ENCODE measurements at places on chromosomes 1 and 21.

DNA sequence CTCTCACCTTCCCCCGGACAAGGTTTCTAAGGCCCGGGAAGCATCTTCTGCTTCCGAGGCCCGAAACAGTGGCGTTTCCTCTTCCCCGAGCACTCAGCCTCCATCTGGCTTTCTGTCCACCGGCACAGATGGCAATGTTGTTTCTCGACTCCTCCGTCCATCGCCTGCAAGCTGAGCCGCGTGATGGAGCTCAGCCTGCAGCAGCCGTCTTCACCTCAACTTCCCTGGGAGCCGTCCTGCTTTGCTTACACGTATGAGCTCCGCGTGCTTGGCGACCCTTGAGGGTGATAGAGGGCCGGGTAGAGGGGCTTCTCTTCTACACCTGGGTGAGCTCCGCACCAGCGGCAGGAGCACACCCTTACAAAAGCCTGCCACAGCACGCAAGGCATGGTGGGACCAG is 80.4 kb downstream of the AJAP1 start:
- DNase-seq: no peak

DNA sequence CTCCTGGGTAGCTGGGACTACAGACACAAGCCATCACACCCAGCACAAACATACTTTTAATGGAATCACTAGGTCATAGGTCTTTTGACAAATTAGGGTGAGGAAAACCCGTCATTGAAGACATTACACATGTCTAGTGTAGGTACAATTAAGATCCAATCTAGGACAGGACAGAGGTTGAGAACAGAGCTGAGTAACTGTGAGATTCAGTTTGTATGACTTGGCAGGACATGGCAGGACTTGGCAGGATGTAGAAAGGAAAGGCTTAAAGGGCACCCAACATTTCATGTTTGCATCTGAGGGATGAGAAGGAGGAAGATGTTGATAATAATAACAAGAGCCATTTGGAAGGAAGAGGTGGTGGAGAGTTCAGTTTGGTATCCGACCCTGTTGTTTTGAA is 483.8 kb downstream of the PCP4 start:
- DNase-seq: no peak

- no peak for DNase-seq
Observed at GRCh38 chr1:34970829-34971228, 14.3 kb downstream of the TMEM35B start.

- DNase-seq: no peak
Observed at GRCh38 chr1:90154711-90155110, 159.8 kb downstream of the ZNF326 start.

GRCh38 chr1:75672108-75672507 is 52.4 kb upstream of the ACADM start:
- DNase-seq: no peak

DNA sequence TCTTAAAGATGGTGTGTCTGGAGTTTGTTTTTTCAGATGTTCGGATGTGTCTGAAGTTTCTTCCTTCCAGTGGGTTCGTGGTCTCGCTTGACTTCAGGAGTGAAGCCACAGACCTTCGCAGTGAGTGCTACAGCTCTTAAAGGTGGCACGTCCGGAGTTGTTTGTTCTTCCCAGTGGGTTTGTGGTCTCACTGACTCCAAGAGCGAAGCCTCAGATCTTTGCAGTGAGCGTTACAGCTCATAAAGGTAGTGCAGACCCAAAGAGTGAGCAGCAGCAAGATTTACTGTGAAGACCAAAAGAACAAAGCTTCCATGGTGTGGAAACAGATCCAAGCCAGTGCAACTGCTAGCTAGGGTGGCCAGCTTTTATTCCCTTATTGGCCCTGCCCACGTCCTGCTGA is 1430.4 kb upstream of the B3GALT2 start:
- DNase-seq: no peak

GRCh38 chr1:115428676-115429075 is 90.6 kb upstream of the NGF start:
- DNase-seq: no peak

DNA sequence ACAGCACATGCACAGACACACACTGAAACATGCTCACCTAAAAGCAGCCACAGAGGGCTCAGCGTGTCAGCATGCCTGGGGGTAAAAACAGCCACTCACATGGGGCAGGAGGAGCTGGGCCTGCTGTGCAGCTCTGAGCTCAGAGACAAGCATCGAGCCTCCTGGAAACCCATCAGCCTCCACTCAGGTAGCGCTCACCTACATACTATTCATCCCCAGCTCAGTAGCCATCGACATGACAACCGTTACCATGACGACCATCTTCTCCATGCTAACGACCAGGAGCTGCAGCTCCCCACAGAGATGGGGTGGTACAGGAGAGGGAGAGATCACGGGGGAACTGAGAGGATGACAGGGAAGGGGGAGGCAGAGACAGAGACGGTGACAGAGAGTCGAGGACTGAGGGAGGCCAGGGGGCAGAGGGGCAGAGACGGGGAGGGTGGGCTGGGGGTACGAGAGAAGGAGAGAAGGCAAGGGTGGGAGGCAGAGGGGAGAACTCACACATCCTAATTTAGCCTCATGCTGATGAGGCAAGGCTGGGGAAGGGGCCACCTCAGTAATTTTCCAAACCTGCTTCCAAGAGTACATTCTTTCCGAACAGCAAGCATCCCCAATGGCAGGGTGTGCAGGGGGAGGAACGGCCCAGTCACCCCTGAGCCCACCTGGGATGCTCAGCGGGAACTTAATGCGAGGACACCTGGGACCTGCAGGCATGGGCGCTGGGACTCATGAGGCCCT is 28.4 kb downstream of the SDC3 start:
- no peak for DNase-seq

GRCh38 chr1:183593356-183593755 is 3.1 kb upstream of the NCF2 start:
- peak; percentile 14 for DNase-seq

GRCh38 chr1:18475234-18475905 is 5.4 kb upstream of the KLHDC7A start:
- DNase-seq: no peak

DNA sequence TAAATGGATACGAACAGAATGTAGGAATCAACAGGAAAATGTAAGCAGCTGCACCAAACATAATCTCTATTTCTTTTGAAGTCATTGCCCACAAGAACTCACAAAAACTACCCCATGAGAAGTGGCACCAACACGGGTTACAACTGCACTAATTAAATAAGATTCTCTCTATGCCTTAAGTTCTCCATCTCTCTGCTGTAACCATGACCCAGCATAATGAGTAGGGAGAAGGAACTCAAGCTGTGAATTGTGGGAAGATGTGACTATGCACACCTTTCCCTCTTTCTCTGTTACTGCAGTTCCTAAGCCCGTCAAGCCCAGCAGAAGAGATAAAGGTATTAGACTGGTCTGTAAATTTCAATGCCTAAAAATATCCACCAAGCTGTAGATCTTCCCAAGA is 614.0 kb downstream of the USP25 start:
- no peak for DNase-seq

- DNase-seq: no peak
Observed at GRCh38 chr1:203930342-203930741, 68.9 kb downstream of the SNRPE start.

GRCh38 chr1:54310439-54311328 is 95.5 kb downstream of the SSBP3 start:
- DNase-seq: no peak

- DNase-seq: no peak
Observed at GRCh38 chr1:81635816-81636215, 164.9 kb upstream of the ADGRL2 start.

GRCh38 chr1:205690122-205690756 is 9.9 kb upstream of the SLC45A3 start:
- DNase-seq: no peak
